Mesothelial cell of epicardium (in vitro differentiated cells): ENCODE measurements at places on chromosomes 16 and 17.

- no peak for DNase-seq
These were observed 28.3 kb downstream of the ETV4 start for GRCh38 chr17:43517615-43518386.

GRCh38 chr16:59249011-59249410 lies 514.9 kb upstream of the GOT2 start:
- DNase-seq, result no peak

DNA sequence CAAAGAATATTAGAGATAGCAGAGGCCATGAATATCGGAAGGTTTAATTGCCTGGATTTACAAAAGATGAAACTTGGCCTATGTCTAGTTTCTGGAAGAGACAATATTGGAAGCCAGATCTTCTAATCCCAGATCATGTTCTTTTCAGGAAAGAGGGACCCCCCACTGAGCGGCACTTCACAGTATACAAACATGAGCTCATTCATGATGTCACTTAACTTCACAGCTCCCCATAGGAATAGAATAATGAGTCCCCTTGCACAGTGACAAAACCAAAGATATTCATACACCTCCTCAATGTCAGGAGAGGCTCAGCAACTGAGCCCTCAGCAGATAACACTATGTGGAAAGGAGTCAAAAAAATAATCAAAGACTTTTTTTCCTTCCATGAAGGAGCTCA lies 147.5 kb downstream of the CDH11 start:
- DNase-seq, result no peak

- no peak for DNase-seq
These were observed 1.6 kb upstream of the XPO6 start for GRCh38 chr16:28213396-28213795.

- DNase-seq, result no peak
These were observed 4.5 kb upstream of the EFNB3 start for GRCh38 chr17:7700510-7700909.

DNA sequence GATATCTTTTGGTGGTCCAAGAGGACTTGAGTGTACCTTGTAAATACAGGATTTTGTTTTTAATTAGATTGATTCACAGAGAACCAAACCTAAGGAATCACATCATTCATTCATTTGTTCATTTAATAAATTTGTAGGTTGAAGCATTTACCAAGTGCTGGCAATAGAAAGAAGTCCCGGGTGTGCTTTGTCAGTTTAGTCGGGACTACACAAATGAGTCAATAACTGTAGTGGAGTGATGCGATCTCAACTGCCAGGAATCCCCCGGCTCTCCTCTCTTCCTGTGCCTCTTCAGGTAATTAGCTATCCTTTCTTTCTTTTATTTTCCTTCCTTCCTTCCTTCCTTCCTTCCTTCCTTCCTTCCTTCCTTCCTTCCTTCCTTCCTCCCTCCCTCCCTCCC lies 1.4 kb upstream of the WWOX start:
- no peak for DNase-seq

- no peak for DNase-seq
These were observed 634.1 kb upstream of the RBFOX1 start for GRCh38 chr16:6698548-6698947.

GRCh38 chr17:32660496-32660985 lies 173.7 kb downstream of the CDK5R1 start:
- DNase-seq, result no peak

DNA sequence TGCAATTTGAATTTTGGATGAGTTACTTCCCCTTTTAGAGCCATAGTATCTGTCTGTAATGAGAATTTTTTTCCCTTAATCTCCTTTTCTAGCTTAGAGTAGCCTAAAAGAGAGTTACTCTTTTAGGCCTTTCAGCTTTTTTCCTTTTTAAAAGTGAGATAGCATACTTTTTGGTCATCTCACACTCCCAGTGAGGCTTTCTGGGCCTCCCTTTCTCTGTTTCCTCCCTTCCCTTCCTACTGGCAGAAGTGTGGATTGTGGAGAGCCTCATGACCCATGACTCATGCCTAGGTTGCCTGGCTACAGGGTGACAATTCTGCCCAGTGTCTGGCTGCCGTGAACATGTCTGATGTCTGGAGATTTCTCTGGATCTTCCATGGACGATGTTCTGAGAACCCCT lies 15.2 kb downstream of the KRT23 start:
- DNase-seq, result no peak

DNA sequence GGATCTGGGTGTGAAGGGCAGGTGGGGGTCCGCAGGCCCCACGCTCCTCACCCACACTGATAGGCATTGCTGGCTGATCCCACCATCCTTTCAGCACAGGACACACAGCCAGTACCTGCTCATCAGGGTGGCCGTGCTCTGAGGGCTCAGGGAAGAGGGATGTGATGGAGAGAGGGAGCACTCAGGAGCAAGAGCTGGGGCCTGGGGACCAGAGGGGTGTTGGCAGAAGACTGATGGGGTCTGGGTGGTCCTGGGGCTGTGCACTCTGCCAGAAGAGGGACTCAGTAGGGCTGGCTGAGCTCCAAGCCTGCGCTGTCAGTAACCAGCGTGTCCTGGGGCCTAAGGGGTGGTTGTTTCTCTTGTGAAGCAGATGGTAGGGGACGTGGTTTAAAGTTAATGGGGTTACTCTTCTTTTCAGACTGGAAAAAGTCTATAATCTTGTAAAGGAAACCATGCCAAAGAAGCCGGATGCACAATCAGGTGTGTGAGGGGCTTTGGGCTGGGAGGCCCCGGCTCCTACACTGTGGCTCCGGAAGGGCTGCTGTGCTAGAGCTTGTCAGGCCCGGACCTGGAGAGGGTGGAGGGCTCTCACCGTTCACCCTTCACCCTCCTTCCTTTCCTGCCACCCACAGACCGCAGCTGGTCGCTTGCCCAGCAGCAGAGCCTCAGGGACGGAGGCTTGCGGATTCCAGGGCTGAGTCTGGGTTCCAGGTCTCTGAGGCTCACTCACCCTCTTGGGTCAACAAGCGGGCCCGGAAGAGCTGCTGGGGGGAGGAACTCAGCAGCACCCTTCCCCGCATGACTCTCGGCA lies 27.8 kb downstream of the POLR3E start:
- DNase-seq, result no peak

DNA sequence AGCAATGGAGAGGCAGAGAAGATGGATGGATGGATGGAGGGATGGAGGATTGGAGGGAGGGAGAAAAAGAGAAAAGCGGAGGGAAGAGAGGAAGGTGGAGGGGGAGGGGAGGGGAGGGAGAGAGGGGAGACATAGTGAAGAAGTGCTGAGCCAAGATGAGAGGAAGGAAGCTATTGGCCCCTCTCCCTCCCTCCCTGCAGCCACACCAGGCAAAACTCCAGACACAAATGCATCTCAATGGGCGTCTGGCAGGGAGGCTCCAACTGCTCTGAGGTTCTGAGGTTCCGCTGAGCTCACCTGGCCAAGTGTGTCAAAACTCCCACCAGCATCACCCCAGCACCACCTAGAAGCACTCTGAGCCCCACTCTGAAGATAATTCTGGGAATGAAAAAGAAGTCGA lies 26.9 kb upstream of the PHB1 start:
- DNase-seq, result no peak

GRCh38 chr17:78736526-78737079 lies 45.5 kb downstream of the CYTH1 start:
- no peak for DNase-seq

- DNase-seq, result no peak
These were observed 229.6 kb upstream of the TNRC6C start for GRCh38 chr17:77728871-77729270.

DNA sequence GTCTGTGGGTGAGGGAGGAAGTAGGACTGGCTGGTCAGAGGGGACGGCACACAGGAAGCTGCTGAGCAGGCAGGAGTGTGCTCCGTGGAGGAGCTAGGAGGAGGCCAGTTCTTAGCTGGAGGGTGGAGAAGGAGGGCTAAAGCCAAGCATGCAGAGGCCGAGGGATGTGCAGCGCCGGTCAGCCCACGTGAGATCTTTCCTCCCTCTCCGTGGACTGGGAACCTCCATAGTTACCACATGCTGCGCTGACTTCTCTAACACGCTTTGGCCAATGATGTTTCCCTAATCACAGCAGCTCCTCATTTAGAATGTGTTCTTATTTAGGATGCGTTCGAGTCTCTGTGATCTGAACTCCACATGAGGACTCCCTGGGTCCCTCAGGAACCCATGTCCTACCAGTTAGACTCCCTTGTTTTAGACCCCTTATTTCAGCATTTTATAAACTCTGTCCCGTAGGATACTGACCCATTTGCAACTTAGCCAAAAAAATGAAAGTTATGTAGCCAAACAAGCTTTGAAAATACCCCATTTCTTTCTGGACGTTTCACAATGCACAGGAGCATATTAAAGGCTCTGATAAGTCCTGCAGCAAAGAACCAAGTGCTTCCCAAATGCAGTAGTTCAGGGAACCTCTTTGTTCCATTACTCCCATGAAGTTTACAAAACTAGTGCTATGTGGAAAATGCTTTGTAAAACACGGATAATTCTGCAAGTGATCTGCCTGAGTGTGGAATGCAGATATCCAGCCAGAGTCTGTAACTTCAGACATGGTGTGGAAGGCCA lies 51.4 kb downstream of the IRF8 start:
- DNase-seq, result no peak

GRCh38 chr17:2755891-2756724 lies 6.7 kb upstream of the CCDC92B start:
- DNase-seq, result no peak

- no peak for DNase-seq
These were observed 442.8 kb downstream of the HS3ST4 start for GRCh38 chr16:26134588-26134987.

DNA sequence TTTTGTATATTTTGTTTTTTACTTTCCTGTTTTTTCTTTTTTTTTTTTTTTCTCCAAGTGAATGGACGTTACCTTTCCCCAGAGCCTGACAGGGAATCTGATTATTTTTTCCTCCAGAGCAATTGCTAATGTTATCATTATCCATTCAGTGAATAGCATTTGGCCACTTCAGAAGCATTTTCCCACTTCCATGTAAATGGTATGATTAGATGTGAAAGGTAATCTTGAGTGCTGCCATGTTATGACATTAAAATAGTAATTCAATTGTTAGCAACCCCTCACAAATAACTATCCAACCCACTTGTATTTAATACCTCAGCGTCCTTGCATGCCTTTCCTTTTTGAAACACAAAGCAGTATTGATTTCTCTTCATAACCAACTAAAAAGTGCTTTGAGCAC lies 1243.8 kb downstream of the CDH8 start:
- no peak for DNase-seq

- no peak for DNase-seq
These were observed 173.1 kb downstream of the CEP112 start for GRCh38 chr17:66018786-66019185.

GRCh38 chr17:50482516-50482915 lies 3.9 kb downstream of the RSAD1 start:
- peak; percentile 64 for DNase-seq

DNA sequence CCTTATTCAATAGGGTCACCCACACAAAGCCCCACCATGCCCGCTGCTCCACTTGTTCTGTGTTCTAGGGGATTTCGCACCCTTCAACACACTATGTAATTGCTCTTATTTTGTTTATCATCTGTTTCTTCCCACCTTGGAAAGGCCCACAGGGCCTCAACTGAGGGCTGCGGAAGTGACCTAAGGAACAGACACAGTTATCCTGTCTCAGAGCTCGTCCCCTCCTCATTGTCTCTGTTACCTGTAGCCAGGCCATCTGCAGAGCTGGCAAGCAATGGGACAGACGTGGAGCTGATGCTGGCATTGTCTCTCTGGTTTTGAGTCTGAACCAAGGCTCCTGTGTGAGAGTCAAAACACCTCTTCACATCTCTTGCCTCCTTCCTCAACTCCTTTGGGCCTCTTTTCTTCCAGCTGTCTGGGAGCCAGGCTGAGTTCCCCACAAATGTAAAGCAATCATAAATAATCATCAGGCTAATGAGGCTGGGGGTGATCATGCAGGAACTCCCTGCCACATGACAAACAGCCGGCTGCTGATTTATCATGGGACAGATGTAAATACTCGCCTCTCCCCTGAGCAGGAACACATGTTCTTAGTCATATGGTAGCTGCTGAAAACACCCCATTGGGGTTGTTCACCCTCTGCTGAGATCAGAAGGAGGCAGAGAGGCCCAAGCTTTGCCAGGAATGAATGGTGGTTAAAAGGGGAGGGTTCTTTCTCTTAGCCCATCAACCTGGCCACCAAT lies 71.9 kb downstream of the AXIN2 start:
- no peak for DNase-seq

- DNase-seq, result no peak
These were observed 896 bp downstream of the GGA2 start for GRCh38 chr16:23509441-23509754.

- DNase-seq, result no peak
These were observed 46.2 kb downstream of the LGALS9 start for GRCh38 chr17:27677191-27677590.
